Stimulated activated CD8-positive, alpha-beta memory T cell treated with anti-CD3 and anti-CD28 coated beads, Interleukin-15, amount 100 ng/mL, for 24 hours (primary cell): ENCODE measurements at places on chromosomes 4 and X.

GRCh38 chrX:150157291-150157690, 205.8 kb upstream of the MAMLD1 start:
- no peak for DNase-seq

- no peak for DNase-seq
Observed at GRCh38 chr4:174564529-174564928, 42.2 kb upstream of the HPGD start.

GRCh38 chrX:40831750-40832149, 96.4 kb upstream of the MED14 start:
- no peak for DNase-seq

- peak; percentile 26 for DNase-seq
Observed at GRCh38 chr4:81351654-81352445, 119.9 kb downstream of the RASGEF1B start.

DNA sequence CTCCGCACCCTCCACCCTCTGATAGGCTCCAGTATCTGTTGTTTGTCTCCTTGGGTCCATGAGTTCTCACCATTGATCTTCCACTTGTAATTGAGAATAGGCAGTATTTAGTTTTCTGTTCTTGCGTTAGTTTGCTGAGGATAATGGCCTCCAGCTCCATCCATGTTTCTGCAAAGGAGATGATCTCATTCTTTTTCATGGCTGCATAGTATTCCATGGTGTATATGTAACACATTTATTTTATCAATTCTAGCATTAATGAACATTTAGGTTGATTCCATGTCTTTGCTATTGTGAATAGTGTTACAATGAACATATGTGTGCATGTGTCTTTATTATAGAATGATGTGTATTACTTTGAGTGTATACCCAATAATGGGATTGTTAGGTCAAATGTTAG, 814.6 kb upstream of the FRG1 start:
- DNase-seq, result no peak

- DNase-seq, result no peak
Observed at GRCh38 chr4:104015680-104016079, 295.9 kb upstream of the TACR3 start.

- no peak for DNase-seq
Observed at GRCh38 chr4:136864604-136865185, 667.6 kb downstream of the PCDH18 start.

- no peak for DNase-seq
Observed at GRCh38 chrX:21840193-21840545, 752 bp downstream of the MBTPS2 start.

GRCh38 chr4:125266901-125267604, 47.7 kb upstream of the FAT4 start:
- DNase-seq, result no peak

DNA sequence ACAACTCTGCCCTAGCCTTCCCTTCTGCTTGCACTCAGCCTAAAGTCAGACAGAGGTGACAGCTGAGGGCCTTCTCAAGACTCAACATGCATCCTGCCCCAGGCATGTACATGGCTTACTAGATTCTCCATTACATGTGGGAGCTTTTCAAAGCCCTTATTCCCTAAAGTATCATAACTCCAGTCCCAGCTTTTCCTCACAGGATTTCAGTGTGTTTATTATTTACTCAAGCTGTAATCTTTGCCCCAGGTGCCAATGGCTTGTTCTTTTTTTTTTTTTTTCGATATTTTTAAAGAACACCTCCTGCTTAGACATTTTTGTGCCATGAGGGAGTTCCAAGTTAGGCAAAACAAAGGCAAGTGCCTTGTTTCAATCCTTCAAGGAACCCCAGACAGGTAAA, 154.0 kb upstream of the RADX start:
- DNase-seq, result no peak

- DNase-seq, result no peak
Observed at GRCh38 chr4:121789960-121790829, 10.9 kb upstream of the EXOSC9 start.

GRCh38 chrX:112512509-112512908, 167.2 kb downstream of the LHFPL1 start:
- DNase-seq, result no peak

- no peak for DNase-seq
Observed at GRCh38 chr4:7328913-7329638, 105.7 kb downstream of the PSAPL1 start.

- DNase-seq, result no peak
Observed at GRCh38 chrX:9997524-9997923, 30.4 kb downstream of the CLDN34 start.

- DNase-seq, result no peak
Observed at GRCh38 chrX:154056770-154057241, 37.1 kb upstream of the IRAK1 start.

DNA sequence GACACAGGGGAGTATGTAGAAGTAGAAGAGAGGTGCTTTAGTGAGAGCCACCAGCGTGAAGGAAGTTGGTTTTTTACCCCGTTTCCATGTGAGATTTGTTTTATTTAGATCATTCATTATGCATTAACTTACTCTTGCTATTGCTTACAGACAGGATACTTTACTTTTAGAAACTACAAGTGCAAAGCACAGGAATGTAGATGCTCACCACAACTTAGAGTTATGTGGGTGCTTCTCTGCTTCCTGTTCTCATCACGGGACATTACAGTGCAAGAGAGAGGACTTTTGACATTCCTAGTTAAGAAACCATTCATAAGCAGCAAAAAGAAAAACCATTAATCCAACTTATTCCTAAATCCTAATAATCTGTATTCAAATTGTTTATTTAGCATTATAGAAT, 25.6 kb upstream of the SPANXD start:
- DNase-seq, result no peak

DNA sequence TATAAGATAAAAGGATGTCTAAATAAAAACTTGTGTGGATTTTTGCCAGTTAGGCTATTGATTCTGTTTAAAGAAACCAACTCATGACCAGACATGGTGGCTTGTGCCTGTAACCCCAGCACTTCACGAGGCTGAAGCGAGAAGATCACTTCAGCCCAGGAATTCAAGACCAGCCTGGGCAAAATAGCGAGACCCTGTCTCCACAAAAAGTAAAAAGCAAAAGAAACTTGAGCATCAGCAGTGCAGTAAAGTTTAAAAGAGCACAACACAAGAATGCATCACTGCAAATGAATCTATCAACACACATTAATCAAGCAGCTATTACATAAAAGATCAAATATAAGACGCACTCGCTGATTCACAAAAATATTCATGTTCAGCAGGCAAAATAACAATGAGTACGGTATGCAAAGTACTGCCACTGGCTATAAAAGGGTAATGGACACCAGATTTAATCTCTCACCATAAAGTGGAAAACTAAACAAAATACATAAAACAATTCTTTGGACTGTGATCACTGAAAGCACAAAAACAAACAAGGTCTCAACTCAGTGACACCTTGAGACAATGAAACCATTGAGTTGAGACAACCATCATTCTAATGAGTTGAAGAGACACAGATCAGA, 41.3 kb downstream of the LRBA start:
- DNase-seq, result no peak

- no peak for DNase-seq
Observed at GRCh38 chr4:40702137-40702799, 47.5 kb upstream of the NSUN7 start.

GRCh38 chr4:136768213-136768924, 763.9 kb downstream of the PCDH18 start:
- no peak for DNase-seq

DNA sequence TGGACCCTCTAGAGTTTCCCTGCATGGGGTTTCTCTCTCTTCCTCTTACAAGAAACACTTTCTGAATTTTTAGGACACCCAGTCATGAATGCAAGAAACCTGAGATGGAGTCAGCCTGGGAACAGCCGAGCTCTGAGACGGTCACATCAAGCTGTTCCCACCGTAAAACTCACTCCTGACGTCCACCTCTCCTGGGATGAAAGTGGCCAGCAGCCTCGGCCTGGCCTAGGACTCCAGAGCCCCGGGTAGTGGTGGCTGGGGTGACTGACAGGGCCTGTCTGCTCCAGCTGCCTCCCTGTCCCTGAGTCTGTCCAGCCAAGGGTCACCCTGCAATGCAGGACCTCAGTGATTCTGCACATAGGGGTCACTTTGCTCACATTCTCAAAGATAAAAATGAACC, 217.8 kb downstream of the SHOX start:
- DNase-seq, result no peak

DNA sequence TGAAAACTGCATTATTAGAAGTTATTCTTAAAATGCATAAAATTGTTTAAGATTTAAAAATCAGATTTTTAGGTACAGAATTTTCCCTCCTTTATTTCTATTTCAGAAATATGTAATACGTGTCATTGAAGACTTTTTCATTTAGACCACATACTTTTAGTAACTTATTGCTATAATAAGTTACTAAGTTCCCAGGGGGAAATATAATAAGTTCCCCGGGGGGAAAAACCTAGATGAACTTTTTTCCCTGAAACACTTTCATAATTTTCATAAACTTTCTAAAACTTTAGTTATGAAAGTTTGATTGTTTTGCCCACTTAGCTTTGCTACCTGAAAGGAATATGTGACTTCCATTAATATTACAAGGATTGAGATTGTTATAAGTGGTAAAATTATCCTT, 1341.5 kb upstream of the IGFBP7 start:
- no peak for DNase-seq

DNA sequence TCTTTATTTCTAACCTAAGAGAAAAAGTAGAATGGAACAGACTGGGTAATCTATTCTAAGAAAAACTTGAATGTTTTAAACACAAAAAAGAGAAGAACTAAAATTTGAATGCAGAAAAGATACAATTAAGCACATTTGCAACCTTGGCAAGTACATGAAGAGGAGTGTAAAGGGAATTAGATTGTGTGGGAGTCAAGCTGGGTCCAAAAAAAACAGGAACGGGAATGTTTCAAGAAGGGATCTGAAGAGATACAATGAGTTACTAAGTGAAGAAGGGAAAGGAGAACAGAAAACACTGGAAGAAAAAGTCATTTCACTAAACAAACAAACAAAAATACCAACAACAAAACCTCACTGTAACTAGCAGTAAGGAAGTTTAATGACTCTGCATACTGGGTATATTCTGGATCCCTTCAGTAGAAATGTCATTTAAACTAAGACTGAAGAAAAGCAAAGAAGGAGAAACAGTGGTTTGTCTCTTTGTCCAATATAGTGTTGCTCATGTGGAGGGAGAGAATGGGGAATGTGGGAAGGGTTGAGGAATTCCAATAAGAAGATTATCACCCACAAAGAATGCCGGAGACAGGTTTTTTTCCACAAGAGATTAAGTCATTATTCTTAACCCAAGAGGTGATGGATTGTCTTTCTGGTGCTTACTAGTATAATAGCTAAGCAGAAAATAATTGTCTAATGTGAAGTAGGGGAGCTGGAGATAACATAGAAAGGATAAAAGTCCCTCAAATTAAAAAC, 50.4 kb upstream of the PTPN13 start:
- DNase-seq, result no peak

DNA sequence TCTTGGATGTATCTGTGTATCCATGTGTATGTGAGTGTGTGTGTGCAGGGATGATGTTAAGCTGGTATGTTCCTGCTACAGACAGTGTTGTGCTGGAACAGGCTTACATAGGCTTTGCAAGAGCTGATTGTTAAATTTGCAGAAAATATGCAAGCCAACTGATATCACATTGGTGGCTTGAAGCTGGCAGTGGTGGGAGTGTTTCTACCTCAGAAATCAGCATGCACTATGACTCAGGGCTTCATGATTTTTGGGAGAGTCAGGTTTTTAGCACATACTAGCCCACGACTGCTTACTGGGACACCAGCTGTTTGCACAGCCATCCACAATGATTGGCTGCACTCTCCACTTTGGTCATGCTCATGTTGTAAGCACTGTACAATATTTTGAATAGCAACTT, 261.8 kb downstream of the DHX15 start:
- no peak for DNase-seq

GRCh38 chrX:122219226-122219625, 964.9 kb upstream of the GRIA3 start:
- no peak for DNase-seq

- DNase-seq, result no peak
Observed at GRCh38 chr4:3445829-3446545, 4.2 kb downstream of the HGFAC start.

DNA sequence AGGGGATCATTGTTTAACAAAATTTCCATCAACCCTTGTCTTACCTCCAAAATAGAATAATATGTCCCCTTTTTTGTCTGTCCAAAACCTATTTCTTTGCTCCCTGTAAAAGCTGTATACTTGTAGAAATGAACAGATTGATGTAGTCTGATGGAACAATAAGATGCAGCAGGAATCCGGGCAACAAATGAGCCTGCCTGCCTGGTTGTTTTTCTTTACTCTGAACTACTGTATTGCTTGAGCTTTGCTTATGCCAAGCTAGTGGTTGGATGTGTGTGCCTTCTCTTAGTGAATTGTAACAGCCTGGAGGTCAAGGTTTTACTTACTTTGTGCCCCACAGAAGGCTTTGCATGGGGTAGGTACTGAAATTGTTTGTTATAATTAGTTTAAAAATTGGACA, 116.2 kb upstream of the TLL1 start:
- DNase-seq, result no peak

- no peak for DNase-seq
Observed at GRCh38 chr4:143109376-143109775, 75.3 kb upstream of the USP38 start.

DNA sequence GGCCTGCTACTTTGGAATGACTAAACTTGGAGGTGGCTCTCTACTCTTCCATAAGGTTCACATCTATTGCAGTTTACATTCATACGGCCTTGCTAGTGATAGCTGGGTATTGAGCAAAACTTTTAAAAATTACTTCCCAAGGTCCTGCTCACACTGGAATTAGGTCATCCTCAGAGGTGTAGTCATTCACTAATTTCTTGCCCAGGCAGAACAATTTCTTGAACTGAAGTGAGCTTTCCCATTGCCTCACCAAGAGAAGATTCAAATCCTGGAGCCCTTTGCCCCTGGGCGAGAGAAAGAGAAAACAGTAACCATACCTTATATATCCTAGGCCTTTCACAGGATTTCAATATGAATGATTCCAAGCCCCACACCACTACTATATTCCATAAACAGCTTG, 109.2 kb downstream of the GUCY2F start:
- DNase-seq, result no peak
